ENCODE measurements at places on chromosomes 5 and 9. TPM values are rescaled to one million over a fixed set of nuclear protein-coding genes. Genes with fewer than 3 reads are reported as not detected.

- no peak overlapping the region for H3K4me3 ChIP-seq
- H3K36me3 ChIP-seq, result no peaks in the 10 kb centered on the region
- H3K27me3 ChIP-seq, result peaks cover 35% of the 10 kb centered on the region
- DNase-seq, result no peak
- no peak overlapping the region for H3K27ac ChIP-seq
Observed at GRCh38 chr9:98565152-98566135, 143.3 kb downstream of the GABBR2 start.

DNA sequence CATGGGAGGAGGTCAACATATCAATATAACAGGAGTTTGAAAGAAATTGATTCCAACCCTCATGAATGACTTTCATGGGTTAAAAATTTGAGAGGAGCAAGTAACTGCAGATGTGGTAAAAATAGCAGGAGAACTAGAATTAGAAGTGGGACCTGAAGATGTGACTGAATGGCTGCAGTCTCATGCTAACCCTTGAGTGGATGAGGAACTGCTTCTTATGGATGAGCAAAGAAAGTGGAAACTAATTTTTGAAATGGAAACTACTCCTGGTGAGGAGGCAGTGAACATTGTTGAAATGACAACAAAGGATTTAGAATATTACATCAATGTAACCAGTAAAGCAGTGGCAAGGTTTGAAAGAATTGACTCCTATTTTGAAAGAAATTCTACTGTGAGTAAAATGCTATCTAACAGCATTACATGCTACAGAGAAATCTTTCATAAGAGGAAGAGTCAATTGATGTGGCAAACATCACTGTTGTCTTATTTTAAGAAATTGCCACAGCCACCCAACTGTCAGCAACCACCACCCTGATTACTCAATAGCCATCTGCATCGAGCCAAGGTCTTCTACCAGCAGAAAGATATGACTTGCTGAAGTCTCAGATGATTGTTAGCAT lies 1683.2 kb downstream of the MAT2B start:
- H3K27ac ChIP-seq, result no peak overlapping the region
- H3K27me3 ChIP-seq, result no peaks in the 10 kb centered on the region

- no peak overlapping the region for H3K27ac ChIP-seq
- no peaks in the 10 kb centered on the region for H3K27me3 ChIP-seq
- no peak for DNase-seq
- H3K4me3 ChIP-seq, result no peak overlapping the region
Observed at GRCh38 chr5:157555037-157555640, 20.4 kb downstream of the ADAM19 start.

The CDX1 gene
- 0.57 TPM for total RNA-seq

The SCGB3A2 gene
- total RNA-seq, result not detected

DNA sequence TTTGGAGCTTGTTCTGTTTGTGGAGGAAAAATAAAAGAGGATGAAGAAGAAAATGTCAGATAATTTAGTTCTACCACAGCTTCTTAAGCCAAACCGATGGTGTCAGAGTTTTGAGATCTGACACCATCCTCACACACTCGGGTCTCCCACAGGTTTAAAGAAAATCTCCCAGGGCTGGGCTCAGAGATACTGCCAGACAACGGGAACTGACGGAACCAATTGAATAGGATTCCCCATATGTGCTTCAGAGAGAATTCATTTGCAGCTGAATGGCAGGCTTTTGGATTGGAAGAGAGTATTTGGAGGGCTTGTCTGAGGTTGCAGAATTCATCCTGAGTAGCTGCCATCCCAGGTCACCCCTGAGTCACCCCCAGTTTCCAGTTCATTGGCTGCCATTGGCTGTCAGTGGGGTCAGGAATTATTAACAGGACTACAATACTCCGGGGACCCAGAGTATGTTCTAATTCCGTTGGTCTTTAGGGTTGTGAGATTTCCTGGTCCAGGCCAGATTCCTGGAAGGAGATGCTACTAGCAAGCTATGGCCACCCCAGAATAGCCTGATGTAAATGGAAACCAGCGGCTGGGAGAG lies 131.3 kb downstream of the PDZD2 start:
- peaks cover 24% of the 10 kb centered on the region for H3K27me3 ChIP-seq
- no peaks in the 10 kb centered on the region for H3K4me1 ChIP-seq
- no peaks in the 10 kb centered on the region for H3K36me3 ChIP-seq
- no peak overlapping the region for H3K4me3 ChIP-seq
- no peak for DNase-seq

GRCh38 chr5:76204713-76205112 lies 121.5 kb downstream of the SV2C start:
- no peak overlapping the region for H3K4me3 ChIP-seq
- no peak overlapping the region for H3K27ac ChIP-seq
- H3K27me3 ChIP-seq, result peaks cover 6% of the 10 kb centered on the region
- DNase-seq, result no peak

GRCh38 chr5:141484310-141484640 lies 555 bp upstream of the PCDHGC4 start:
- H3K27me3 ChIP-seq, result no peaks in the 10 kb centered on the region
- no peak for DNase-seq
- H3K4me3 ChIP-seq, result peak overlapping the region; percentile 50

DNA sequence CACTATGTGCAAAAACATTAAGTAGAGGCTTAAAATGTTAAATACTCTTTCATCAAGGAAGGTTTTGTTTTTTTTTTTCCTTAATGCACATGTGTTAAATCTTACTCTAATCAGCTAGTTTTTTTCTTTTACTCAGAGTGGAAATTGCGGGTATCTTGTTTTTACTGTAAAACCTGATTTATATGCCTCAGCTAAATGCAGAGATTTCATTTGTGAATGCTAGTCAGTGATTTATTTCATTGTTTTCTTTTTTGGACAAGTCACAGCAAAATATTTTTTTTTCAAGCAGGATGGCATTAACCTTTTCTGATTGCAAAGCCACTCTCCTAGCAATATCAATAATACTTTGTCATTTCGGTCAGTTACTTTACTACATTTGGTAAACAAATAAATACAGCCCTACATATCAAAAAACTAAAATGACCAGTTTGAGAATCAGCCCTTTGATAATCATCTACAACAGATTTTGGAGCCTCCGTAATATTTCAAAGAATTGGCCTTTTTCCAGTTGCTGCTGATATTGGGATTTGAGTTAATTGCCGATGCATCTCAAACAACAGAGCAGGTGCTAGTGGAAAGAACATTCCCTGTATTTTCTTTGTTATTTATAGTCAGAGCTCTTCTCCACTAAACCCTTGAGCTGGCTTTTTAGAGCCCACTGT lies 579.2 kb upstream of the ZNF608 start:
- H3K4me1 ChIP-seq, result peaks cover 16% of the 10 kb centered on the region
- no peak for DNase-seq
- H3K27me3 ChIP-seq, result no peaks in the 10 kb centered on the region
- H3K4me3 ChIP-seq, result no peak overlapping the region
- H3K27ac ChIP-seq, result no peak overlapping the region

DNA sequence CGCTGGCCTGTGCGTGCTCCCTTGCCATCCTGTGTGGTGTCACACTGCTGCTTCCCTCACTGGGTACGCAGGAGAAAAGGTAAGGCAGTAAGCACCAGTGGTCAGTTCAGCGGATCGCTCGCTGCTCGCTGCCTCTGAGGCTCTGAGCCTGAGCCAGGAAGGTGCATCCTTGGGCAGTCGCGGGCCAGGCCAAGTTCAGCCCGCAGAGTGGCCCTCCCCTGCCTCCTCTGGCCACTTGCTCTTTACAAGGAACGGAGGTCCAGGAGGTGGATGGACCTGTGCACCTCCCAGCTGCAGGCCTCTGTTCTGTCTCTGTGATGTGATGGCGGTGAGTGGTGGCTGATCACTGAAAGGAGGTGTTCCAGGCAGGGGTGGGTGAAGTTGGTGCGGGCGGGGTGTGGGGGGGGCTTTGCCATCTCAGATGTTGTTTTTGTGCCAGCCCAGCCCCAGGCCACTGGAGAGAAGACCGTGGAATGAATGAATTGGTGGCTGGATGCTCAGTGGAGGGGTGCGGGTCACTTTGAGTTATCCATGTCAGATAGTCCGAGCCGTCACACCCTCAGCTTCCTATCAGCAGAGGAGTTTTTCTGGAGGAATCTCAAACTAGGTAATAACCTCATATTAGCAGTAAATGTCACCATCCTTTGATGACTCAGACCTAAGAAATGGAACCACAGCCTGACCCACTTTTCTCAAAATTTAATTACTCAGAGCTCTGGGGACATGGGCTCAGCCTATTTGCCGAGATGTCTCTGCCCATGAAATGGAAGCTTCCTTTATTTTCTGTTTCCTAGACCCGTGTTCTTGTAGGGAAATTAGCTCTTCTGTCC lies 7.3 kb downstream of the COL5A1 start:
- peak overlapping the region; percentile 38 for H3K4me3 ChIP-seq
- peaks cover 39% of the 10 kb centered on the region for H3K36me3 ChIP-seq
- peak overlapping the region; percentile 93 for H3K27ac ChIP-seq
- H3K4me1 ChIP-seq, result peaks cover 84% of the 10 kb centered on the region
- no peaks in the 10 kb centered on the region for H3K27me3 ChIP-seq
- peak; percentile 81 for DNase-seq

The PCDHAC2 gene
- total RNA-seq, result 6.7 TPM

The ARL14EPL gene
- not detected for total RNA-seq

DNA sequence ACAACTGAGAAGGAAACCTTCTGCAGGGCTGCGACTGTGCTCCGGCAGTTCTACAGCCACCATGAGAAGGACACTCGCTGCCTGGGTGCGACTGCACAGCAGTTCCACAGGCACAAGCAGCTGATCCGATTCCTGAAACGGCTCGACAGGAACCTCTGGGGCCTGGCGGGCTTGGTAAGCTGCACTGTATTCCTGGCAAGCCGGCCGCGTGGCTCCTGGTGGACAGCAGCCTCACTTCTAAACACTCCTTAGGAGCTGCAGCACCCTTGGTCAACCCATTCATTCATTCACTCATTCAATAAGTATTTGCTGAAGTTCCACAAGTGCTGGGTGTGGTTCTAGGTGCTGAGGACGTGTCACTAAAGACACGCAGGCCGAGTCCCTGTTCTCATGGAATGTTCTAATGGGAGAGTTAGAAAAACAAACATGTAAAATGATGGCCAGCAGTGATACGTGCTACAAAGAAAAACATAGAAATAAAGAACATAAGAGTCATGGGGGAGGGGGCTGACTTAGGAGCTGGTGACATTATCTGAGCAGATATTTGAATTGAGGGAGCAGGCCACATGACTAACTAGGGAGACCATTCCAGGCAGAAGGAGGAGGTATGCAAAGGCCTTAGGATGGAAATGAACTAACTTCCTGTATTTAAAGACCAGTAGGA lies 6.1 kb downstream of the IL4 start:
- peak overlapping the region; percentile 67 for H3K27ac ChIP-seq
- H3K4me3 ChIP-seq, result no peak overlapping the region
- H3K4me1 ChIP-seq, result peaks cover 54% of the 10 kb centered on the region
- DNase-seq, result no peak
- no peaks in the 10 kb centered on the region for H3K27me3 ChIP-seq

The PRSS3 gene
- not detected for total RNA-seq

The FAM153A gene
- total RNA-seq, result not detected

- H3K27ac ChIP-seq, result no peak overlapping the region
- DNase-seq, result no peak
- no peak overlapping the region for H3K4me3 ChIP-seq
- peaks cover 3% of the 10 kb centered on the region for H3K36me3 ChIP-seq
- H3K27me3 ChIP-seq, result peaks cover 11% of the 10 kb centered on the region
Observed at GRCh38 chr5:50564558-50564957, 101.9 kb upstream of the PARP8 start.

The AGTPBP1 gene
- 25.1 TPM for total RNA-seq

DNA sequence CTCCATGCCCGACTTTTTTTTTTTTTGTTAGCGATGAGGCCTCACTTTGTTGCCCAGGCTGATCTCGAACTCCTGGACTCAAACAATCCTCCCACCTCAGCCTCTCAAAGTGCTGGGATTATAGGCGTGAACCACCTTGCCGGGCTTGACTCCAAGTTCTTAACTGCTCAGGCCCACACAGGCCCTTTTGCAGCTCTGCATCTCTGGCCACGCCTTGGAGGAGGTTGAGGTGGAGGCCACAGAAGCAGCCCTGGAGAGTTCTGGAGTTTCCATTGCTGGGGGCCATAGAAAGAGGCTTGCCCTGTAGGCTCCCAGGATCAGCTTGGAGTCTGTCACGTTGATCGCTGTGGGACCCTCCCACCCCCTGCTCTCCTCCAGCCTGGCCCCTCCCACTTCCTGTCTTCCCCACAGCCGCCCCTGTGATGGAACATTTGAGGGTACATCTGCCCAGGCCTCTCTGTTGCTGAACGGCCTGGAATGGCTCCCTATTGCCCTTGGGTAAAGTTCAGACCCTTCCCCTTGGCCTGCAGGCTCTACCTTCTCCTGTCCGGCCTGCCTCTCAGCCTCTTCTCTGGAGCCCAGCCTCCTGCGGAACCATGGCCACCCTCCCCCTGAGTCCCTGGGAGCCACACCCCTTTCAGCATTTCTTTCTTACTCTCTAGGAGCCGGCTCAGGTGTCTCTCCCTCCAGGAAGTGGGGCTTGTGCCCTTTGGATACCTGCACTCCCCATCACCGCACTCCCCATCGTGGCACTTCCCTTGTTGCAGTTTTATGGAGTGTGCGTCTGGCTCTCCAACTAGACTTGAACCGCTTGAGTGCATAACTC lies 30.4 kb upstream of the IER5L start:
- H3K4me3 ChIP-seq, result no peak overlapping the region
- peaks cover under 1% of the 10 kb centered on the region for H3K4me1 ChIP-seq
- H3K27ac ChIP-seq, result no peak overlapping the region
- H3K27me3 ChIP-seq, result no peaks in the 10 kb centered on the region
- no peak for DNase-seq
- H3K36me3 ChIP-seq, result no peaks in the 10 kb centered on the region

GRCh38 chr5:73028991-73029595 lies 73.3 kb downstream of the FCHO2 start:
- no peak overlapping the region for H3K27ac ChIP-seq
- no peak overlapping the region for H3K4me3 ChIP-seq
- DNase-seq, result no peak
- H3K27me3 ChIP-seq, result no peaks in the 10 kb centered on the region

DNA sequence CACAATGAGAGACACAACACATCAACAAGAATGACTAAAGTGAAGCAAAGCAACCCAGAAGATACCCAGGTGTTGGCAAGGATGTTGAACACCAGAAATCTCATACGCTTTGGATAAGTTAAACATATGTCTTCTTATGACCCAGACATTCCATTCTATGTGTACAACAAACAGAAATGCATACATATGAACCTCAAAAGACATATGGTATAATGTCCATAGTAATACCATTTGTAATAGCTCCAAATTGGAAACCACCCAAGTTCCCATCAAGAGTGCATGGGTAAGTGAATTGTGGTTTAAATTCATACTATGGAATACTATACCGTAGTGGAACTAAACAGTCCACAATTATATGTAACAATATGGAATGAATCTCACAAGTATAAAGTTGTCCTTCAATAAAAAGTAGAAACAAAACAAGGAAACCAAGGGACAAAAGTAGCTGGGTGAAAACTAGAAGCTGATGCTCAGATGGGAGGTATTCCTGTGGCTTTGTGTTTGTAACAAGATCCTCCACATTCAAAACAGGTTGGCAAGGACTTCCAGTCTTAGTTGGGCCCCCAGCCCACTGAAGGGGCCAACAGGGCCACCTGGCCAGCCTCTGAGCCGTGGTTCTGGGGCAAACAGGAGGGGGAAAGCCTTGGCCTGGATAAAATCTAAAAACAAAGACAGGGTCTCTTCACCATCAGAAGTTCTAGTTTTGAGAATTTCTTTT lies 171.8 kb upstream of the PITX1 start:
- peaks cover 10% of the 10 kb centered on the region for H3K36me3 ChIP-seq
- no peak overlapping the region for H3K27ac ChIP-seq
- peaks cover 14% of the 10 kb centered on the region for H3K4me1 ChIP-seq
- DNase-seq, result no peak
- H3K27me3 ChIP-seq, result peaks cover 7% of the 10 kb centered on the region
- H3K4me3 ChIP-seq, result no peak overlapping the region

Measured in chondrocyte (in vitro differentiated cells).